ENCODE measurements at places on chromosomes 2 and 18.

DNA sequence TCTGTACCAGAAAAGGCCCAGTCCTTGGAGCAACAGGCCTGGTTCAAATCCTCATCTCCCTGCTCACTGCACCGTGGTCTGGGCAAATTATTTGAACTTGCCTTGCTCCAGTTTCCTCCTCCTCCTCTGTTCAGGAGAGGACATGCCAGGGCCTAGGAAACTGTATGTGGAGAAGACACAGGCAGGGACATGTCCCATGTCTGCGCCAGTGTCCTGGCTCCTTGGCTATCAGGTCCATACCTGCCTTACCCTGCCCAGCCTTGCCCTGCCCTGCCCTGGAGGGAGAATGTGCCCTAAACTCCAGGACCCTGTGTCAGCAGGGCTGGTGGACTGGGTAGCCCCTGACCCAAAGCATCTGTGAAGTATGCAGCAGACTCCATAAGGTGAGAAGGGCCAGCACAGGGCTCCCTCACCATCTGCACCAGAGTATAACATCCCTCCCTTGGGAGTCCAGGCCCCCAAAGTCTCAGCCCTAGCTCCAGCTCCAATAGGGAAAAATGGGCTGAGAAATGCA is 165.3 kb downstream of the GALNT1 start:
- DNase-seq = no peak

GRCh38 chr2:120829633-120830025 is 94.0 kb downstream of the GLI2 start:
- no peak for DNase-seq

GRCh38 chr2:148021886-148022285 is 995 bp downstream of the MBD5 start:
- no peak for DNase-seq

- no peak for DNase-seq
Measured at GRCh38 chr2:181076658-181077057, 96.3 kb downstream of the UBE2E3 start.

- peak; percentile 53 for DNase-seq
Measured at GRCh38 chr2:12931186-12931844, 214.6 kb downstream of the TRIB2 start.

DNA sequence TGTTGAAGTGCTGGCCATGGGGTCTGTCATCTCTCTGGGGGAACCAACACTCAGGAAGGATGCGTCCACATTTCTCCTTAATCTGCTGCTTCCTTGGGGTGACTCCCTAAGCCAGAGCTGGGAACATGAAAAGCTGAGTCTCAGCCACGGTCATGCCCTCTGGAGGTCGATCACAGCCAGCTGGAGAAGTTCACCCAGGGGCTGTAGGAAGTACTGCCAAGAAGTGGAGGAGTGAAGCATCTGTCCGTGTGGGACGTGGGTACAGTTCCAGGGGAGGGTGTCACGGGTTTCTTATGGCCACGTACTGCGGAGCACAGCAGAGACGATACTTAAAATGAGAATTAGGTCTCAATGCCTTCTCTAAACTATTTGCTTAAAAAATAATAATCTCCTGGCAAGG is 42.4 kb upstream of the IGFBP2 start:
- peak; percentile 39 for DNase-seq

DNA sequence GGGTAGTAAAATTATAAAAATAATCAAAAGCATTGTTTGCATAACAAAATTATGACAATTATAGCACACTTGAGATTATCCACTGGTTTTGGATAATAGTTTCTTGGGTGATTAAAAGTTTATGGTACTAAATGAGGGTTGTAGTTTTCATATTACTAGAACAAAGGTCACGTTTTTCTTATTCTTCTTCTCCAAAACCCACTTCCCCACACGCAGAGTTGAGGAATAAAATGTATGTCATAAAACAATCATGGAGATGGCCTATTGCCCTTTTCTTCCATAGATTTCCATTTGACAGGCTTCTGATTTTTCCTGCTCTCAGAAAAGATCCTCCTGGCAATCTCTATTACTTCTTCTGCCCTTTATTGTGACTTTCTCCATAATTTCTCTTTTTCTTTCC is 863.9 kb downstream of the ERBB4 start:
- DNase-seq = no peak

DNA sequence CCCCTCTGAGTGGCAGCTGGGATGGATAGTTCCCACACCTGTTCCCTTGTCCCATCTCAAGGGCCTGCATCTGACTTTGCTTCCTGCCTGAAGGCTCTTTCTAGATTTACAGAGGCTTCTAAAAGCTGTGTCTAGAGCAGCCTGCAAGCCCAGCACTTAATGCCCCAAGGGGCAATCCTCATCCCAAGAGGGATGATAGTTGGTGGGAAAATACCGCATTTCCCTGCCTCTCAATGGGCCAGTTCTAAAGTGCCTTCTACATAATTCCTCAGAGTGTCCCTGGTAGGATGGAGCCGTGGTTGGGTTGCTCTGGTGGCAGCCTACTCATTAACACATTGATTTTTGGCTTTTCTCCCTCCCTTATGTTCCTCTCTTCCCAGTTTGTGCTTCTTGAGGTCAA is 29.5 kb downstream of the LAMA3 start:
- DNase-seq = no peak

GRCh38 chr2:110741491-110741980 is 9.2 kb downstream of the ACOXL start:
- no peak for DNase-seq

DNA sequence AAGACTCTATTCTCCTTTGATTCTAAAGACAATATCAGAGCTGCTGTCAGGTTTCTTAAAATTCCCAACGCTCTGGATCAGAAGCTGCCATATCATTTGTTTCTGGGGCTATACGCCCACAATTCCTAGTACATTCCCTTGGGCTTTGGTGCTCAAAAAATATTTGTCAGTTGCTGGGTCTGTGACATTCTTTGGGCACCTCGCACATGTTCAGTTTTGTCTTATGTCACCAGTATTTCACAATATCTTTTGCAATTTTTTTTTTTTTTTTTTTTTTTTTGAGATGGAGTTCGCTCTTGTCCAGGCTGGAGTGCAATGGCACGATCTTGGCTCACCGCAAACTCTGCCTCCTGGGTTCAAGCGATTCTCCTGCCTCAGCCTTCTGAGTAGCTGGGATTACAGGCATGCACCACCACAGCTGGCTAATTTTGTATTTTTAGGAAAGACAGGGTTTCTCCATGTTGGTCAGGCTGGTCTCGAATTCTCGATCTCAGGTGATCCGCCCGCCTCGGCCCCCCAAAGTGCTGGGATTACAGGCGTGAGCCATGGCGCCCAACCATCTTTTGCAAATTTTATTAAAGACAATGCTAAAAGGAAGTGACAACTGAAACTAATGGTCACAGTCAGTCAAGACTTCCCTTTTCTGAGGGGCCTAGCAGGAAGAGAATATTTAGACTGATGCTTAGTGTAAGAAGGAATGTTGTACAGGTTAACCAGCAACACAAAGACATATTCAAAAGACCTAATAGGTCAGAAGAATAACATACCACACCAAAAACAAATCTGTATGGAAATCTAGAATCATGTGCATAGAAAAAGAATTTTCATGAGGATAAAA is 6.8 kb downstream of the ZNF397 start:
- no peak for DNase-seq

DNA sequence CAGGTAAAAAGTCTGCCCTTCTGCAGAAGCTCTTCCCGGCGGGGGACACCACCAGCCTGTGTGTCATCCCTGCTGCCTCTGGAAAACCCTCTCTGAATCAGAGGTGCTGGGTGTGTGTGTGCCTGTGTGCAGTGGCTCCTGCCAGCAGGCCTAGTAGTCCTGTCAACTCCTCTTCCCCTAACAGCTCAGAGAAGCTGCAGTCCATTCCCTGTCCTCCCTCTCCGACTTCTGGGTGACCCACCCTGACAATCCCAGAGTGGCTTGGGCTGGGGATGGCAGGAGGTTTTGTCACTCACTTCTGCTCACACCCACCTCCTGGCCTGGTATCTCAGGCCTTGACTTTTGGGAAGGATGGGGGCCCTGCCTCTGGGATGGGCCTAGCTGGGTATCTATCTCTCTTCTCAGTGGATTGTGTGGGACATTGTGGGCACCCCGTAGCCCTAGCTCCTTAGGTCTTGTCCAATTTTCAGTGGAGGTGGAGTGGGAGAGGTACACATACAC is 2.3 kb downstream of the WNT10A start:
- DNase-seq = no peak

DNA sequence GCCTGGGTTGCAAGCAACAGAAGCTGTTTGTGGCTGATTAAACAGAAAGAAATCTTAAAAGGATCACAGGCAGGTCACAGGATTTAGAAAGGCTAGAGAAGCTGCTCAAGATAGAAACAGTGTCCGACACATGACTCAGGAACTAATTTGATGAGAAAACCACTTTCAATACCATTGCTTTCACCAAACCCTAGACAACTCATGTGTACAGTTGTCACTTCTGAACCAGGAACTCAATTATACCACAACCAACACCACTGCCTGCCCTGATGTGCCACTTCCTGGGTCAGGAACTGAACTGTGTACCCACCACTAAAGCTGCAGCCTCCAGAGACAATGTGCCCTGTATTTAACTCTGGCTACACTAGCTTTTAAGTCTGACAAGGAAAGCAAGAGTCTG is 56.0 kb downstream of the TMEM247 start:
- no peak for DNase-seq

GRCh38 chr2:230893338-230893737 is 28.6 kb downstream of the ITM2C start:
- DNase-seq = no peak

DNA sequence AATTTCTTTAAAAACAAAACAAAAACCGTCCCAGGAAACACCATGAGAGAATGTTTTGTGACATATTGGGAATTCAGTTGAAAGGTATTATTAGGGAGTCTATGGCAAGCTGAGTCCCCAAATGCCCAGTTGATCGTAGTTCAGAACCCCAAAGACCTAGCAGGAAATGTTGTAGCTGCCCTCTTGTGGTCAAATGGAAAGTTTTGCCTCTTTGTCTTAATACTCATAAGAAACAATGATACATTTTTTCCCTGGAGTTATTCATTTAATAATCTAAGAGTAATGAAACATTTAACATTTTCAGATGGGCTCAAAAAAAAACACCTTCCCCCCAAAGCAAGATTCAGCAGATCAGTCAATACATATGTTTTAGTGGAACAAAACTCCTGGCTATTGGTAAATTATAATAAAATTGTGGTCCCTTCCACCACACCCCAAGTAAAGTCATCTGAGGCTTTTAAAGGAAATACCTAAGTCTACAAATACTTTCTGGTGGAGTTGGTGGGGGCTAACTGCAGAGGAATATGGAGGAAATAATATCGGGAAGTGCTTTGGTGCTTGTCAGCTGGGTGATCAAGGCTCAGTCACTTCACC is 37.8 kb upstream of the EFEMP1 start:
- peak; percentile 61 for DNase-seq

GRCh38 chr2:203636588-203637470 is 69.6 kb upstream of the CD28 start:
- DNase-seq = peak; percentile 2

DNA sequence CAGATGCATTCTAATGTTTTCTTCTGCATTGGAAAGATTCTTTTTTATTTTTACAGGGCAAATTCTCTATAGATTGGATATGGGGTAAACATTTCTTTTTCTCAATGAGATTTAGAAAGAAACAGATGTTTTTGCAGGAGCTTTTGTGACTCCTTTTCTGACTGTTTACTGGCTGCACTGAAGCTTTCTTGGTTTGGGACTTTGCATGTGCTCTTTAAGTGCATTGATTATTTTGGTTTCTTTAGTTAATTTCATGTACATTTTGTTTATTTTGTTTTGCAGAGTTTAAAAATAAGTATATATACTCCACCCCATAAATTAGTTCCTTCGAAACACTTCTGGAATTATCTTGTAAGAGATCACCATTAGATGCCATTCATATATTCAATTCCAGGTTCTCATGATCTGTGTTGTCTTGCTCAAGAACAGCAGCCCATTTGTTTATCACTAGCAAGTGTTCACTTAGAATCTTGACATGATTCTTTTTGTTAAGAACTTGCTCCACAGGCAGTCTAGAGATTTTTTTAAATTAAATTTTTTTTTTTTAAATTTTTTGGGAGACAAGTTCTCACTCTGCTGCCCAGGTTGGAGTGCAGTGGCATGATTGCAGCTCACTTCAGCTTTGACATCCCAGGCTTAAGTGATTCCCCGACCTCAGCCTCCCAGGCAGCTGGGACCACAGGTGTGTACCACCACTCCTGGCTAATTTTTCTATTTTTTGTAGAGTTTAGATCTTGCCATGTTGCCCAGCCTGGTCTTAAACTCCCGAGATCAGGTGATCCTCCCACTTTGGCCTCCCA is 233.7 kb downstream of the MYCN start:
- DNase-seq = no peak

DNA sequence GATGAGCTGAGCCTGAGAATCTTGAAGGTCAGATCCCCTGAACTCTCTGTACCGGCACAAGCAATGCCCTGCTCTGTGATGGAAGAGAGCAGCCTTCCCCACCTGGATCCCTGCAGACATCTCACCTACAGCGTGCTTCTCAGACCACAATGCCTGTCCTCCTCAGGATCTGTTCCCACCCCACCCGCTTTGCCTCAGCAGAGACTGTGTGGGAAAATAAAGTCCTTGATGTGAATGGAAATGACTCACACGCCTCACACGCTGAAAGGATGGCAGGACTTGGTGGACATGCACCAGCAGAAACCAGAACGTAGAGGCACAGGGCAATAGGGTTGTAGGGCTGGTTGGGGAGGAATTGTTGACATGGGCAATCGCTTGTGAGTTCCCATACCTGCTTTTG is 117.9 kb upstream of the POU3F3 start:
- no peak for DNase-seq

DNA sequence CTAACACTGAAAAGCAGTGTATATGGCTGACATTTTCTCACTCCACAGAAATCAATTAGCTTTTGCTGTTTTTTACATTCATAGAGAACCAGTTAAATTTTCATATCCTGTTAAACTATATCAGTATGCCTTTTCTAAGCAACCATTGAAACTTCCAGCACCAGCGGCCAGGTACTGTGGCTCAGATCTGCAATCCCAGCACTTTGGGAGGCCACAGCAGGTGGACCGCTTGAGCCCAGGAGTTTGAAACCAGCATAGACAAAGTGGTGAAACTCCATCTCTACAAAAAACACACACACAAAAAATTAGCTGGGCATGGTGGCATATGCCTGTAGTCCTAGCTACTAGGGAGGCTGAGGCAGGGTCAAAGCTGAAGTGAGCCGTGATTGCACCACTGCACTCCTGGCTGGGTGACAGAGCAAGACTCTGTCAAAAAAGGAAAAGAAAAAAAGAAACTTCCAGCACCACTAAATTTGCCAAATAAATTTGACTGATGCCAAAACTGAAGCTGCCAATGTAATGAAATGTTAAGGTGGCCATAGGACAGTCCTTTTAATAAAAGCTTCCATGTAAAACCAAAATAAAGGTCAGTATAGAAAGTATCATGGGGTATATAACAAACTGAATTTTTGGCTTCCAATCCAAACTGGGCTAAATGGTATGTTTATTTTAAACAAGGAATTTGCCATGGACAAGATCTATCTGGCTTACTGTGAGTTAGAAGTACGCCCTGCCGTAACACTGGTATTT is 3.5 kb downstream of the SFT2D3 start:
- DNase-seq = no peak

GRCh38 chr2:46942143-46942526 is 26.5 kb upstream of the MCFD2 start:
- DNase-seq = peak; percentile 6
